ENCODE measurements at places on chromosomes 1 and 21. TPM values are rescaled to one million over a fixed set of nuclear protein-coding genes. Genes with fewer than 3 reads are reported as not detected.

- no peak for DNase-seq
These were observed 14.8 kb downstream of the PI4KB start for GRCh38 chr1:151312411-151312810.

- DNase-seq: no peak
These were observed 14.0 kb downstream of the PPIE start for GRCh38 chr1:39752703-39753102.

DNA sequence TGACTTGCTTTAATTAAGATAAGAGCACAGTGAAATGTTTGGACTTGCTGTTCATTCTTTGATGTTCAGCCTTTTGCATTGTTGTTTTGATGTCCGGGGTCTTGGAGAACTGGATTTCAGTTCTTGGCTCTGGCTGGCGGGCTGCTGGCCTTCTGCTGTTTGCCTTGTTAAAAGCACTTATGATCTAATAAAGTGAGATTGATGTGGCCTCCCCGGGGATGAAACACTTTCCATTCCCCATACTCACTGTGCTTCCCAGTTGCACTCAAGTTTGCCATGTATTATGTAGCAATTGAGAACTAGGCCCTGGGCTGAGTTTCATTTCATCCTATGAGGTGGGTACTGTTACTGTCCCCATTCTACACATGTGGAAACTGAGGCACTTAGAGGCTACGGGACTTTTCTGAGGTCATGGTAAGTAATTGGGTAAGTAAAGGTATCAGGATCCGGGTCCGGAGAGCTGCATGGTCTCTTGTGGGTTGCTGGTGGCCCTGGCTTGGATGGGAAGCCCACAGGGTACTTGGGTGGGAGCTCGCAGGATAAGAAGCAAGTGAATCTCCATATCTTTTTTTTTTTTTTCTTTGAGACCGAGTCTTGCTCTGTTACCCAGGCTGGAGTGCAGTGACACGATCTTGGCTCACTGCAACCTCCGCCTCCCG, 127.7 kb upstream of the ZBTB40 start:
- DNase-seq: no peak

- DNase-seq: no peak
These were observed 27.0 kb downstream of the PLPP3 start for GRCh38 chr1:56552349-56552748.

- no peak for DNase-seq
These were observed 623.9 kb upstream of the PKN2 start for GRCh38 chr1:88060112-88060673.

GRCh38 chr1:241639623-241640148, 483 bp downstream of the CHML start:
- DNase-seq: peak; percentile 35

GRCh38 chr1:223250632-223251015, 107.6 kb upstream of the TLR5 start:
- DNase-seq: no peak

DNA sequence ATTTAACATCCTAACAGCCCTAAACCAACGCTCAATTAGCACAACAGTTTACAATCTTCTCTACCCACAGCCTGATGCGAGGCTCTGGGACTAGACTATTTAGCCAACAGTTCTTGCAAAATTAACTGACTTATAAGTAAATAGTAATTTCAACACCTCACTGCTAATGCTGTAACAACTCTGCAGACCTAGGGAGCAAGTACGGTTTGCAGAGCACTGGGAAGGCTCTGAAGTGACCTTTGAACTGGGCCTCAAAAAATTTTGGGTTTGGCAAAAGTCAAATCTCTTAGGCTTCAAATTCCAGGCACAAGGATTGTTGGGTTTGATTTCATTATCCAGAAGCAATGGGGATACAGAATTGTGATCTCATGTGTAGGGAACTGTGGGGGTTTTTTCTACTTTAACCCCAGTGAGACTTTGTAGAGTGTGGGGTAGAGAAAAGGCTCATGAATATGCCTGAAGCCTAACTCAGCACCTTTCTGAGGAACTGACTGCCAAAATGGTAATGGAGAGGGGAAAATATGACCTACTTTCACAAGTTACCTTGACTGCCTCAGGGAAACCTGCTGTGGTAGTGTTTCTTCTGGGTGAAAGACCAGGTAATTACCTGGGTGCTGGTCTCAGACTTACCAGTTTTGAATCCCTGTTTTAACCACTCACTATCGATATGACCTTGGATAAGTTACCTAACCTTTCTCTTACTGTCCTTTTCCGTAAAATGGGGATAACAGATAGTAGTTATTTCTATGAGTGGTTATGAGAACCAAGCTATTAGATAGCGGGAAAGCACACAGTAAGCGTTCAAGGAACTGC, 889 bp upstream of the TXLNA start:
- DNase-seq: no peak

GRCh38 chr1:22248746-22249145, 105.8 kb upstream of the WNT4 start:
- no peak for DNase-seq

- DNase-seq: no peak
These were observed 2.9 kb downstream of the ARNT start for GRCh38 chr1:150873521-150873920.

DNA sequence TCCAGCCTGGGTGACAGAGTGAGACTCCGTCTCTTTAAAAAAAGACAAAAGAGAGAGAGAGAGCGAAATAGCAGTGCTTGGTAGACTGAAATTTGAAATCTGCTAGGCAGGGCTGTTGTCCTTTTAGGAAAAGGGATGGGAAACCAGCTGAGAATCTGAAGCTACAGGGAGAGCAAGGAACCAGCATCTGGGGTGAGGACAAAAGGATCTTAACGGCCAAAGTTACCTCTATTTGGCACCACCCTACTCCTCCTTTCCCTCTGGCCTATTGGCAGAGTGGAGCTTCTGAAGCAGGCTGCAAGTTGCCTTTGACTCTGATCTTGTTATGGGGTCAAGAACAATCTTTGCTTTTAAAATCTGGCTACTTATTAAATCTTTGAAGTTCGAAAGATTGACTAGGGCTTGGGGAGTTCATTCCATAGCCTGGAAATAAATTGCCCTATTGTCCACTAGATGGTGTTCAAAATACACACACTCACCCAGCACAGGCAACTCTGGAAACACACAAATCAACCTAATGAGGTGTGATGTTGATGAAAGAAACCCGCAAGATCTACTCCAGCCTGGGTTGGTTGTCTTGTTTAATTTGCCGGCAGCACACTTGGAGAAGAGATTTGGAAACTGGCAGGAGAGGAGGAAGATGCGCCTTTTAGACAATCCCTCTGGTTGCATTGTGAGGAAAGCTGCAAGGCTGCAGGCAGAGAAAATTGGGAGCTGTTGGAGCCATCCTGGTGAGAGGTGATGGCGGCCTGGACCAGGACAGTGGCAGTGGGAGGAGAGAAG, 16.5 kb upstream of the PARP1 start:
- no peak for DNase-seq

The SYT2 gene
- not detected for total RNA-seq

The GBP6 gene
- total RNA-seq: not detected
